ENCODE measurements at places on chromosomes 13 and 19.
A peak's percentile ranks its signal among the peaks of the same experiment; 100 is the strongest.

DNA sequence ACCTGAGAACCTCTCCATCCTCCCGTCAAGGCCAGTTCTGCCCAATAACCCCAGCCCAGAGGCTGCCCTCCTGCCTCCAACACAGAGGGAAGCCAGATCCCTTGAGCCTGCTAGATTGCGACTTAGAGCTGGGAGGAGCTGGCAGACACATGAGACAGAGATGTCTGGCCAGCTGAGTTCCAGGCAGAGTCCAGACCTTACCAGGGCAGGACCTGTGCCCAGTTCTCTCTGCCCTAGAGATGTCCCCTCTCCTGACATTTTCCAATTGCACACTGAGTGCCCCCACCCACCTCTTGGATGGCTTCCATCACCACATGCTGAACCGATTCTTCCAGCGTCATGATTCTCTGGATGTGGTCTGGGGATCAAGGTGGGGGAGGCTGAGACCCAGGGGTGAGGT is 3.0 kb downstream of the HOOK2 start:
- no peak for DNase-seq

GRCh38 chr19:5130371-5131030 is 161.6 kb downstream of the KDM4B start:
- no peak for DNase-seq

DNA sequence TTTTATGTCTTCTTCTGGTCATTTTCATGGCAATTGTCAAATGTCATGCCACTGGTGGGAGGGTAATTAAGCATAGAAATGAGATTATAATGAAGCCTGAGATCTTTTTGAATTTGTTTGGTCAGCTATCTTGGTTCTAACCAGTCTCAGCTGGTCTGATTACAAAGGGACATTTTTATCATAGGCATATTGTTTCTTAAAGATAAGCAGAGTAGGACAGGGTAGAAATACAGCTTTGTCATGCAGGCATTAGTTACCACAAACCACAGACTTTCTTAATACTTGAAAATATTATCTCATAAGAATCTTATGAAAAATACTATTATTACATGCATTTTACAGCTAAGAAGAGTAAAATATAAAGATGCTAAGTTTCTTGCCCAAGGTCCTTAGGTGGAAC is 1761.5 kb downstream of the PCDH9 start:
- no peak for DNase-seq

DNA sequence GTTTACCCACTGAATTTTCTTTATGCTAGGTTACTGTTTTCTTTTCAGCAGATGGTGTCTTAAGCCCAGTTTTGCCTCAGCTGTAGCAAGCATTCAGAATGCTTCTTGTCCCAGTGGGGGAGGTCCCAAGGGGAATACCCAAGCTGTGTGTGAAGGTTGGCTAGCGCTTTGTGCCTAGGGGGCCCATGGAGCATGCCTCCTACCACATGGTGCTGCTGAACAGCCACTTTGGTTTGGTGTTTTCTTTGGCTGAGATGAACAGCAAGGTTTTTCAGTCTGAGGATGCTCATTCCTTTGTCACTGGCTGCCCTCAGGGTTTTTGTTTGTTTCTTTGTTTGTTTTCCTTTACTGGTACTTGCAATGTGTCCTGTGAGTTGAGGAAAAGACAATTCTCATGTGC is 99.0 kb downstream of the PCDH20 start:
- no peak for DNase-seq

DNA sequence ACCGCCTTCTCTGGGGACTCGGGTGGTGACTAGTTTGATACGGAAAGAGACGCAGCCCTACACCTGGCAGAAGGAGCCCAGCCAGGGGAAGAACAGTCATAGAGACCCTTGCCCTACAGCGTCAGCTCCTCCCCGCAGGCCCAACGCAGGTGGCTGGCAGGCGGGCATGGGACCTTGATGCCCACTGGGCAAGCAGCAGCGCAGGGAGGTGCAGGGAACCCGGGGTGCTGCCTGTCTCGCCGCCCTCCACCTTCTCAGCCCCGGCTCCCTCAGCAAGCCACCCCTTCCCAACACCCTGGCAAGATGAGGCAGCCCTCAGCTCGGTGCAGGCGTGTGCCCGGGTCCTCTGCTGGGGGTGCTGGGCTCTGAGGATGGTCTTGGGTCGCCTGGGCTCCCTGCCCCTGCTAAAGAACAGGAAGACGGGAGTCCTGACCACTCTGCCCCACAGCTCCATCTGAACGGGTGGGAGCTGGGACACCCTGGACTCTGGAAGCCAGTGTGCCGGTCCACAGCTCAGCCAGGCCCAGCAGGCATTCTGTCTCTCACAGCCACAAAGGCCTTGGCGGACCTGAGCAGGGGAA is 9.0 kb downstream of the MIER2 start:
- no peak for DNase-seq

DNA sequence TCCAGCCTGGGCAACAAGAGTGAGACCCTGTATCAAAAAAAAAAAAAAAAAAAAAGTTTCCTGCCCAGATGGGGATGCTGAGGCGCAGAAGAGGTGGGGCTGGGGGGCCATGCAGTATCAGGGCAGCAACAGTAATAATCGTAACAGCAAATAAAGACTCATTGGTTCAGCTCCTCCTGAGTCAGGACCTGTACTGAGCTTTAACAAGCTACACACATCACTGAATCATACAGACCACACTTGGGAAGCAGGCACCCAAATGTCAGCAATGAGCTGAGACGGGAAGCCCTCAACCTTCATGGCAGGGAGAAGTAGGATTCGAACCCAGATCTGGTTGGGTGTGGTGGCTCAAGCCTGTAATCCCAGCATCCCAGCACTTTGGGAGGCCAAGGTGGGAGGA is 10.6 kb upstream of the DPF1 start:
- DNase-seq, result no peak

DNA sequence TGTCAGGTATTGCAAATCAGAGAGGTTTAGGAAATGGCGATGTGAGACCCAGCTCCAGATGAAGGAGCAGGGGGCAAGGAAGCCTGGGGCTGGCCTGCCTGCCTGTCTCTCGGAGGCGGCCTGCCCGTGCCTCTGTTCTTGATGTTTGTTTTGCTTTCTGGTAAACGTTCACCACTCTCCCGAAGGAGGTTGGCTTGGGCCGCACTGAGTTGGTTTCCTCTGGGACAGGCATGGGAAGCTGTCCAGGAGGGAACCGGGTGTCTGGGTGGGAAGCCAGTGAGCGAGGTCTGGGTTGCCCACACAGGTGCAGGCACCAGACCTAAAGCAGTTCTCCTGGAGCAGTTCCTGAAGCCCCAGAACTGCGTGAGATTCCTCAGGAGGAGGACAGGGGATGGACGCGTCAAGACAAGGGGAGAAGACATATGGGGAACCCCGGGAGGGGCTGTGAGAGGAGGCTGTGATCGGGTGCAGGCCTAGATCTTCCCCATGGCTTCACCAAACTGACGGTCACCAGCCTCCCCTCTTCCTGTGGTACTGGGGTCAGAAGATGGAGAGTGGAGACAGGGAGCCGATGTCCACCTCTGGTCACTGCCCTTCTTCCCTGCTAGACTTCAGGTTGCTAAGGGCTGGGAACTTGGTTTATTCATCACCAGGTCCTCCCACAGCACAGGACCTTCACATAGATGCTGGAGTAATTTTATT is 15.2 kb downstream of the COL4A2 start:
- DNase-seq, result no peak

GRCh38 chr13:63954683-63955082 is 2539.0 kb upstream of the PCDH20 start:
- DNase-seq, result no peak

DNA sequence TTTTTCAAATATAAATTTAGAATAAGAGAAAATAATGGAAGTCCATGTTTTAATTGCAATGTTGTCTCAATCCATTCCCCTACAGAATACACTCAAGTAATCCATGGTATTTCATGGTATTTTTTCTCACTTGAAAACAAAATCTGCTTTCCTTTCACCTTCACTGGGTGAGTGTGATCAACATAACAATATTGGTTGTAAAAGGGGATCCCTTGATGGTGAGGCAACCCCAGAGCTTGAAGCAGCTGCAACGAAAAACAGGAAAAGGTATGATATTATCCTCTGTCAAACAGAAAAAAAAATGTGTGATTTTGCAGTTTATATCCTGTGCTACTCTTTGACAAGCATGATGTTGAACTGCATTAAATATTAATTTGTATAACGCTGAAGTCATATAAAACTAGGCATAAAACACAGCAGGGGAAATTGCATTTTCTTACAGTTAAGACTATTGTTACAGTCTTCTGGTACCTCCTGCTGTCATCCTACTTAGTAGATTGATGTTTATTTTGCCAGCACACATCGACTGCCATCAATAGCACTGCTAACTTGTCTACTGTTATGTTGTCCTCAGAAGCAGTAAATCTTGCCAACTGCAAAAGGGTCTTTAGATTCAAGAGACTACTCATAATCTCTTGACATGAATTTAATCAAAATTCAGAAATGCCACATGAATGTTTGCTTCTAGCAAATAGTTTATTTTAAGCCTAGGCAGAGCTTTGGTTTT is 373.1 kb upstream of the MIR17HG start:
- DNase-seq, result no peak

GRCh38 chr19:35846038-35846668 is 6.2 kb downstream of the NPHS1 start:
- DNase-seq, result no peak

GRCh38 chr13:48866249-48866648 is 109.5 kb upstream of the FNDC3A start:
- no peak for DNase-seq

GRCh38 chr13:55084630-55085029 is 2056.0 kb downstream of the OLFM4 start:
- no peak for DNase-seq

GRCh38 chr13:44410328-44410859 is 36.8 kb downstream of the SERP2 start:
- DNase-seq, result no peak

GRCh38 chr13:76160961-76161925 is 525.1 kb downstream of the LMO7 start:
- no peak for DNase-seq

GRCh38 chr19:3033595-3034405 is 4.7 kb upstream of the TLE2 start:
- no peak for DNase-seq

DNA sequence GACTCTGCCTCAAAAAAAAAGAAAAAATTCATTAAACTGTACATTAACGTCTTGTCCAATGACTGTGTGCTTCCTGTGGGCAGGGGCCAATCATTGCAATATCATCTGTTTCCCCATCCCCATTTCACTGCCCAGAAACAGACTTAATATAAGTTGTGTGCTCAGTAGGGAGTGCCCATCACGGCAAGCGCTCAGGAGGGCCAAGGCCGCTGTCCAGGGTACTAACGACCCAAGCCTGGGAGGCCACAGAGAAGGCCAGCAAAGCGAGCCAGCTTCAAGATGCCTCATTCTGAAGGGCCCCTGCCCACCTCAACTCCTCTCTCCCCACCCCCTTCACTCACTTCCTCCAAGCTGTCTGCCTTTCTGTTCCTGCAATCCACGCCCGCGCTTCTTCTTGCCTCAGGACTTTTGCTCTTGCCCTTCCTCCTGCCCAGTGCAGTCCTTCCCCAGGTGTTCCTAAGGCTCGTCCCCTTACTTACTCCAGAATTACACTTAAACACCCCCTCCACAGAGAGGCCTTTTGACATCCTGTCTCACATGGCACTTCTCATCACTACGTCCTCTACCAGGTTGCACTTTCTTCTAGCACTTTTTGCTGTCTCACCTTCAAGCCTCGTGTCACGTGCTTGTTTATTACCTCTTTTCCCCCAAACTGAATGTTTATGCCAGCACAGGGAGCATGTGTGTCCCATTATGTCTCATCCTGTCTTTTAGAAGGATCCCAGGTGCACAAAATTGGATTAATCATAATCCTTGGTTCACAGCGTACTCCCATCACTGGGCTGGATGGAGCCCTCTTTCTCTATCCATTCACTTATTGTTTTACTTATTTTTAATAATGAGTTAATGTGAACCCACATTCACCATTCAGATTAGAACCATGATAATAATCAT is 11.3 kb upstream of the POU2F2 start:
- no peak for DNase-seq

- no peak for DNase-seq
These were observed 112.6 kb downstream of the KCNRG start for GRCh38 chr13:50127726-50128291.

DNA sequence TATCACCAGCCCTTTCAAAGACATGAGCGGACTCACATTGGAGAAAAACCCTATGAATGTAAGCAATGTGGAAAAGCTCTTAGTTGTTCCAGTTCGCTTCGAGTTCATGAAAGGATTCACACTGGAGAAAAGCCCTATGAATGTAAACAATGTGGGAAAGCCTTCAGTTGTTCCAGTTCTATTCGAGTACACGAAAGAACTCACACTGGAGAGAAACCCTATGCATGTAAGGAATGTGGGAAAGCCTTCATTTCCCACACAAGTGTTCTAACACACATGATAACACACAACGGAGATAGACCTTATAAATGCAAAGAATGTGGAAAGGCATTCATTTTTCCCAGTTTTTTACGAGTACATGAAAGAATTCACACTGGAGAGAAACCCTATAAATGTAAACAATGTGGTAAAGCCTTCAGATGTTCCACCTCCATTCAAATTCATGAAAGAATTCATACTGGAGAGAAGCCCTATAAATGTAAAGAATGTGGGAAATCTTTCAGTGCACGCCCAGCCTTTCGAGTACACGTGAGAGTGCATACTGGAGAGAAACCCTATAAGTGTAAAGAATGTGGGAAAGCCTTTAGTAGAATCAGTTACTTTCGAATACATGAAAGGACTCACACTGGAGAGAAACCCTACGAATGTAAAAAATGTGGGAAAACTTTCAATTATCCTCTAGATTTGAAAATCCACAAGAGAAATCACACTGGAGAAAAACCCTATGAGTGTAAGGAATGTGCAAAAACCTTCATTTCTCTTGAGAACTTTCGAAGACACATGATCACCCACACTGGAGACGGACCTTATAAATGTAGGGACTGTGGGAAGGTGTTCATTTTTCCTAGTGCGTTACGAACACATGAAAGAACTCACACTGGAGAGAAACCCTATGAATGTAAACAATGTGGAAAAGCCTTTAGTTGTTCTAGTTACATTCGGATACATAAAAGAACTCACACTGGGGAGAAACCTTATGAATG is 17.6 kb downstream of the ZNF791 start:
- no peak for DNase-seq

DNA sequence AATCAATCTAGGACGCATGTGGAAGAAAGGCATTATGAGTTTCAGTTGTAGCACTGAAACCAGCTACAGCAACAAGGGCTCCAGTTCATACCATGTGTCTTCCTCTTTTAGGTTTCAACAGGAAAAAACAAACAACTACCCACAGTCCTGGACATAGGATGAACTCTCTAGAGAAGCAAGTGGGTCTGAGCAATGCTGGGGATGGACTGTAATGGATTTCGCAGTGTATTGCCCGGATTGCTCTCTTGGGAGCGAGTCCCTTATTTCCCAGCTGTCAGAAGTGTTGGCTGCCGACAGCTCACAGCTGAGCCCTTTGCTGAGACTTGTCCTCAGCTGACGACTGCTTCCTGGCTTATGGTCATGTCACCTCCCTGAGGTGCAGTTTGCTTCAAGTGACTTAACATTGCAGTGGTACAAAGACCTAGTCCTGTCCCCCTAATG is 12.1 kb upstream of the MYCBP2 start:
- no peak for DNase-seq

- peak; percentile 20 for DNase-seq
These were observed at the start of gene CADM4 for GRCh38 chr19:43639519-43640423. TSS of gene CADM4 (minus strand) at chr19:43639850. CDS start at chr19:43639790, 60 bp downstream.
